CD4-positive, alpha-beta T cell treated with Interleukin-12 subunit alpha and Interleukin-12 subunit beta, for 1 hour (primary cell): ENCODE measurements at places on chromosomes 1 and 21.

DNA sequence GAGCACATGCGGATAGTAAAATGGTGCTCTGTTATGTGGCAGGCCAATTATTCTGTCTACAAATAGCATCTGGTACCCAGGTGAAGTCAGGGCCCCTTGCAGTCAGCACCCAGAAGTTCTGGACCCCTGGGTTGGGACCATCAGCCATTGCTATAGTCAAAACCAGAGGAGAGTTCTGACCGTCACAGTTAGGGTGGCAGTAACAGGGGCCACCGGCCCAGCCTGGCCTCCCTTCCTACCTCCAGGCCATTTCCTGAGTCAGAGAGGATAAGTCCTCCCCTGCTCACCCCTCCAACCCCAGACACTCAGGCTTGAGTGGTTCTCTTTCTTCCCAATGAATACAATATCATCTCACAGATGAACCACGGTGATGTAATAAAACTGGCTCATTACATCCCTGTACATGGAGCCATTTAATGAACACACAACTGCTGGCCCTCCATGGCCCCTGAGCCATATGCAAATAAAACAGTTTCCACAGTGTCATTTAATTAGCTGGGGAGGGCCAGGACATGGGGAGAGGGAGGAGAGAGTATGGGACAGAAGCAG lies 673.6 kb downstream of the MATN1 start:
- DNase-seq: no peak

- no peak for DNase-seq
Measured at GRCh38 chr1:109971559-109971958, 13.0 kb upstream of the AHCYL1 start.

DNA sequence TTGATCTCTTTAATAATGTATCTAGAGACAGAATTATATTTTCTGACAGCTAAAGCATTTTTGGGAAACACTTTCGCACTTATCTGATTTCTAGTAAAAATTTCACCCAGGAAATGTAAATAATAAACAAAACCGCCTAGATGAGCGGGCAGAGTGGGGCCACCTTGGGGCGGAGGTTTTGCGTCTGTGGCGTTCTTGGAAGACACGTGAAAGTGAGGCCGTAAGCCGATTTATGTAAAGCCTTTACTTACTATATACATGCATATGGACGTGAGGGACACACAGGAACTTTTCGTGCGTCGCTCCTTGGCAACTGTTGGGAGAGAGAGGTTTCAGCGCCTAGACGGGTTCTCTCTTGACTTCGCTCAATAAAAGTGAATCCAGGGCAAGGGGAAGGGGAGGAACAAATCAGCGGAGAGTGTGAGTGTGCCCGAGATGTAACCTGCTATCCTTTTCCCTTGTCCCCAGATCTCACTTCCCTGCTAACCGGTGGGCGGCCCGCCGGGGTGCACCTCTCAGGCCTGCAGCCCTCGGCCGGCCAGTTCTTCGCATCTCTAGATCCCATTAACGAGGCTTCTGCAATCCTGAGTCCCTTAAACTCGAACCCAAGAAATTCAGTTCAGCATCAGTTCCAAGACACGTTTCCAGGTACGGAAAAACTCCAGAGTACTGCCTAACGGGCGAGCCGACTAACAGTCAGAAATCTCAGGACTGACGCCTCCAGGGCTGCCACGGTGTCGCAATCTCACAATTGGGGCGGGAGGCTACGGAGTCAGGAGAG lies 1.7 kb downstream of the HLX start:
- DNase-seq: no peak

- no peak for DNase-seq
Measured at GRCh38 chr1:54385727-54386022, 20.5 kb downstream of the SSBP3 start.

- no peak for DNase-seq
Measured at GRCh38 chr1:168709405-168710363, 19.3 kb downstream of the DPT start.

GRCh38 chr1:117636637-117637425 lies 31.0 kb downstream of the TENT5C start:
- DNase-seq: no peak

- DNase-seq: no peak
Measured at GRCh38 chr1:89532866-89533265, 8.2 kb downstream of the LRRC8B start.
